ENCODE measurements at places on chromosomes 13 and 19.

GRCh38 chr19:1884291-1884718, 991 bp downstream of the ABHD17A start:
- DNase-seq = no peak

GRCh38 chr19:49973987-49974386, 13.0 kb upstream of the SIGLEC11 start:
- DNase-seq = no peak

- no peak for DNase-seq
Observed at GRCh38 chr19:2135474-2136402, 15.6 kb downstream of the AP3D1 start.

DNA sequence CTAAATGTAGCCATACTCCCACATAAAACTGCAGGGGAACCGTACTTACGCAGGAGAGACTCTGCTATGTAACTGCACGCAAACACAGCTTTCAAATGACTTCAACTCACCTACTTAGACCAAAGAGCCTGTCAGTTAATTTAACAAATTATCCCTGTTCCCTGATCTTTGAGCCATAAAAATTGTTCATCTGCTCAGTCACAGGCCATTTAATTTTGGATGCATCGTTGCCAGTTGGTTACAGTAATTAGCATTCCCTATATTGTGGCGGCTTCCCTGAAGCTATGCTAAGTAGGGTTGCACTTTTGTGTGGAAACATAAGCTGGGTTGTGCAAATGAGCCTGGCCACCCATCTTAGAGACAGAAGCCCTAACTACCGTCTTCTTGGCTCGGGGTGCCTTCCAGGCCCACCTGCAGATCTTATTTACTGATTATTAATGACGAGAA, 21.2 kb upstream of the OBI1 start:
- DNase-seq = peak; percentile 87

DNA sequence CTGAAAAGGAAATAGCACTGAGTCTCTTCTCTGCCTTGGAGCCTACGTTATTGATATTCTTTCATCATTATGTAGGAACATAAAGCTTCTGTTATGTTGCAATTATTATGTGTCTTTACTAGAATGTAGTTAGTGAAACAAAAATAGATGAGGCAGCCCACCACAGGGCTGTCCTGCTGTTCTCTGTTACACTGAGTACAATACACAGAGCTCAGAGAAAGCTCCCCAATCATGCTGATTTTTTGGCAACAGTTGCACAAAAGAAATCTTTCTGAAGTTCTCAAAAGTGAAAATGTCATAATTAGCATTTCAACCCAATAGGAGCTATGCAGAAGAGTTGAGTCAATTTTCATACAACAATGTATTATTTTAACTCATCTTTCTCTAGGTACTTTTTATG, 119.5 kb downstream of the EFNB2 start:
- no peak for DNase-seq

- DNase-seq = no peak
Observed at GRCh38 chr19:42683917-42684513, 56.3 kb downstream of the PSG3 start.

- DNase-seq = no peak
Observed at GRCh38 chr19:3491396-3492119, 8.3 kb upstream of the SMIM44 start.

DNA sequence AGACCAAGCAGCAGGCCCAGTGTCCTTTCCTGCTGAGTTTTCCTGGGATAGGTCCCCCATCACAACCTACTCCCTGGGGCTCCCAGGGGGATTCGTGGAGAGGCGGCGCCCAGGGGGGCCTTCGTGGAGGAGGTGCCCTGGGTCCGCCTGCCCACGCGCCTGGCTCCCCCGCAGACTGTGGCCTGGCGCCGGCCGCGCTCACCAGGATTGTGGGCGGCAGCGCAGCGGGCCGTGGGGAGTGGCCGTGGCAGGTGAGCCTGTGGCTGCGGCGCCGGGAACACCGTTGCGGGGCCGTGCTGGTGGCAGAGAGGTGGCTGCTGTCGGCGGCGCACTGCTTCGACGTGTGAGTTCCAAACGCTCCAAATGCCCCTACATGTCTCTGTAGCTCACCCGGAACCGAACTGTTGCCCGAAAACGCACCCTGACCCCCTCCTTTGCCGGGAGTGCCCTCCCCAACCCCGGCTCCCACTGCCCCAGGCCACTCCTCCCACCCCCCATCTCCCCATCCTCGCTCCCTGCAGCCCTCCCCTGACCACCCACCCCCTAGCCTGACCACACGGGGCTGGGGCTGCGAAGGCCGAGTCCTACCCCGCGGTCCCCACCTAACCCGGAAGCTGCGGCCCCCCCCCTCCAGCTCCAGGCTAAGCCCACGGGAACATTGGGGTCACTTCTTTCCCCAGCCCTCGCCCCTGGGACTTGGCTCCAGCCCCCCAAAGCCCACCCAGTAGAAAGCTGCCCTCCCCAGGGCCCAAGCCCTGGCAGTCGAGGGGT, 3.3 kb downstream of the TIMM13 start:
- no peak for DNase-seq

- no peak for DNase-seq
Observed at GRCh38 chr13:45133396-45134118, 13.2 kb downstream of the GTF2F2 start.

- DNase-seq = no peak
Observed at GRCh38 chr19:40184273-40184672, 7.0 kb upstream of the MAP3K10 start.

GRCh38 chr19:925087-925525, 729 bp upstream of the ARID3A start:
- no peak for DNase-seq

- no peak for DNase-seq
Observed at GRCh38 chr13:108102771-108103170, 112.6 kb downstream of the LIG4 start.

- DNase-seq = no peak
Observed at GRCh38 chr13:94020426-94020825, 459.1 kb downstream of the DCT start.

- no peak for DNase-seq
Observed at GRCh38 chr13:38849315-38849714, 141.3 kb downstream of the STOML3 start.

DNA sequence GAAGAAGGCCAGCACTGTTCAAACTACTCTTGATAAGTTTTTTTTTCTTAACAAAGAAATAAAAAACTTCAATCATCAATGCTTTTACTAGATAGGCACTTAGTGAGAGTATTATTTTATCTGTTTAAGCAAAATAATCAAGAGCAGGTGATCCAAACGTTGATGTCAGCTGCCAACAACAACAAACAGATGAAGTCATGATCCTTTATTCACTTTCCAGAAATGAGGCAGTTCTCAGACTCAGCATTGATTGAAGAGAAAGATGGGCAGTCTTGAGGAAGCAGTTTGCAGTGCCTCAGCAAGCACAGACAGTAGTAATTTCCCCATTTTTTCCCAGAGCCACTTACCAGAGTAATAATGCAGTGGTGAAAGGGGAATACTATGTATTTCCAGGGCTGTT, 38.4 kb upstream of the CSNK1A1L start:
- DNase-seq = no peak

GRCh38 chr19:7916103-7916954, 1.7 kb downstream of the TGFBR3L start:
- DNase-seq = no peak

- no peak for DNase-seq
Observed at GRCh38 chr13:102693776-102694175, 1.1 kb downstream of the METTL21C start.

GRCh38 chr13:96803456-96804100, 190.7 kb downstream of the OXGR1 start:
- no peak for DNase-seq

- DNase-seq = no peak
Observed at GRCh38 chr19:45218911-45219743, 26.1 kb downstream of the EXOC3L2 start.

DNA sequence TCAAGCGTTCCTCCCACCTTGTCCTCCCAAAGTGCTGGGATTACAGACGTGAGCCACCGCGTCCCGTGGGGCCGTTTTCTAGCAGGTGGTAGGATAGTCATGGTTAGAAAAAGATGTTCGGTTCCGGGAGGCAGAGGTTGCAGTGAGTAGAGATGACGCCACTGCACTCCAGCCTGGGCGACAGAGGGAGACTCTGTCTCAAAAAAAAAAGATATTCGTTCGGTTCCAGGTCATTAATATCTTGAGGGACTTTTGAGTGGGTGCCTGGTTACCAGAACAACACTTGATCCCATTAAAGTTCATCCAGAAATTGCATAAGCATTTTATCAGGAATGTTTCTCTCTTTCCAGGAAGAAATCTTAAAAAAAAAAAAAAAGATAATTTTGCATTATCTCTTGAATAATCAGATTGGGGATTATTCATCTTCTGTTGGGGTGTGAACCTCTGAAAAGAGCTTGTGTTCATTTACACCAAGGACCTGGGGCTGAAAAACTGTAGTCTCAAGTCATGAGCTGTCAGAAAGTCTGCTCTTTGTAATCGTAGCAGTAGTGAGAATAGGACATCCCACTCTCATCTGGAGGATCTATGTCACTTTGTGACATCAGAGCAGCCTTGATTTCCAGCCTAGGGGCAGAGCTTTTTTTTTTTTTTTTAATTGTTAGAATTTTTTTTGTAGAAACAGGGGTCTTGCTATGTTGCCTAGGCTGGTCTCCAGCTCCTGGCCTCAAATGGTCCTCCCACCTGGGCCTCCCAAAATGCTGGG, 1.0 kb upstream of the ETHE1 start:
- DNase-seq = peak; percentile 74

GRCh38 chr19:28290963-28291657, 921.8 kb downstream of the UQCRFS1 start:
- no peak for DNase-seq

GRCh38 chr13:49265822-49266221, 18.1 kb downstream of the CDADC1 start:
- no peak for DNase-seq

DNA sequence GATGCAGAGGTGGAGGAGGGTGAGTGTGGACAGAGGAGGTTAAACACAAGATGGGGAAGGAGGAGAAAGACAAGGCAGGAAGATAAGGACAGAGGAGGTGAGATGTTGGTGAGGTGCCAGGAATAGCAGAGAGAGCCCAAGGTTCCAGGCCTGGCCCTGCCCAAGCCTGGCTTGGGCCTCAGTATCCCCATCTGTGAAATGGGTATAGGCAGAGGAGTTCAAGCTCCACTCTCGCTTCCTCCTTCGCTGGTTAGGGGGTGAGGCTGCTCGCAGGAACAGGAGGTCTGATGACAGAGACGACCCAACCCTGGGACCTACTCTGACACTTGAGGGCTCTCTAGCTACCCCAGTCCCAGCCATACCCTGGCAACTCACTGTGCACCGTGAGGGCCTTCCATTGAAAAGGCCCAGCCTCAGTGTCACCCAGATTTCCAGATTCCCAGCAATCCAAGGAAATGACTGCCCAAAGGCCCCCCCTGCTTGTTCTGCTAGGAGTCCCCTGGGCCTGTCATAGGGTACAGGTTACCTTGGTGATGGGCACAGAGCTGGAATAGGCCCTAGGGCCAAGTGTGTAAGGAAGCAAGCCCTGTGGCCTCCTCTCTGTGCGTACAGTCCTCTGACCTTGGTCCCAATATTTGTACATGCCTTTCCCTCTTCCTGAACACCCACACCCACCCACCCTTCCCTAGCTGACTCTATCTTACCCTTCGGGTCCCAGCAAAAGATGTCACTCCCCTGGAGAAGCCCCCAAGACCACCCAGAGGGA, 8.6 kb upstream of the ANGPTL8 start:
- DNase-seq = no peak

DNA sequence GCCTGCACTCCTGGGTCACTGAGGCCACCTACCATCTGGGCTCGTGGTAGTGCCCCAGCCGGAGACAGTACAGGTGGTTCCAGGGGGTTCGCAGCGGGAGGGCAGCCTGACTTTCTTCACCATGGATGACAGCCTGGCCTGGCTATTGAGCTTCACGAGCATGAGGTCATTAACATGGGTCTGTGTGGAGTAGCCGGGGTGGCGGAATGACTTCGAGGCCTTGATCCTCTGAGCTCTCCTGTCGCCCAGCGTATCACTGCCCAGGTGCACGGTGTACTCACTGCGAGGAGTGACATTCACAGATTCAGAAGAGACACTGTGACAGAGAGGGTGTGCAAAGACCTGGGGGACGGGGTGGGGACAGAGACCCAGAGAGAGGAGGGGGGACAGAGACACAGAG, 3.5 kb downstream of the KLK7 start:
- DNase-seq = no peak

DNA sequence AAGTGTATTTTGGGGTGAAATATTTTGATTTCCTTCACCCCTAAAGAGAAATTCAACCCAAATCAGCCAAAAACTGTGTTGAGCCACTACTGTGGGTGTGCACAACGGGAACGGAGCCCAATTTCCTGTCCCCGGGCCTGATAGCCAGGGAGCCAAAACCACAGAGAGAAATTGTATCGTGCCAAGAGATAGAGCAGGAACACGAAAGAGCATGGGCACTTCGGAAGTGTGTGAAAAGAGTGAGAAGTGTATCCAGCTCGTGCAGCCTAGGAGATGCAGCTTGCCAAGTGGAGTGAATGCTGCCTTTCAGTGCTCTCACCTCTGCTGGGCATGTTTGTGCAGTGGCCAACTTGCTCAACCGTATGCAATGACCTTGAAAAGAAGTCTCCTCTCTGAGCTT, 19.4 kb upstream of the PLEKHF1 start:
- no peak for DNase-seq

GRCh38 chr19:49421878-49422202, 1.4 kb downstream of the PTH2 start:
- DNase-seq = no peak

- DNase-seq = no peak
Observed at GRCh38 chr19:50427997-50428425, 4.7 kb upstream of the MYBPC2 start.

- no peak for DNase-seq
Observed at GRCh38 chr19:36572593-36573019, 486 bp downstream of the ZNF529 start.

DNA sequence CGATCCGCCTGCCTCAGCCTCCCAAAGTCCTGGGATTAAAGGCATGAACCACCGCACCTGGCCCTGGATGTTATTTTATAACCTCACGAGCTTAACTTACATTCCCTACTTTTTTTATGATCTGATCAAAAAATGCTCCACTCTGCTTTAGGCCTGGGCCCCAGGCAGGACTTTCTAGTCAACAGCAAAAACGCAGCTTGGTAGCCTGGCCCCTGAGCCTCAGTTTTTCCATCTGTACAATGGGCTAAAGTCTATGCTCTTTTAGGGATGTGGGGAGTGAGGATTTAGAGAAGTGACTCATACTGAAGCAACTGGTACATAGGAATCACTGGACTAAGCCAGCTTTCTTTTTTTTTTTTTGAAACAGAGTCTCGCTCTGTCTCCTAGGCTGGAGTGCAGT, 11.9 kb upstream of the PIK3R2 start:
- no peak for DNase-seq

DNA sequence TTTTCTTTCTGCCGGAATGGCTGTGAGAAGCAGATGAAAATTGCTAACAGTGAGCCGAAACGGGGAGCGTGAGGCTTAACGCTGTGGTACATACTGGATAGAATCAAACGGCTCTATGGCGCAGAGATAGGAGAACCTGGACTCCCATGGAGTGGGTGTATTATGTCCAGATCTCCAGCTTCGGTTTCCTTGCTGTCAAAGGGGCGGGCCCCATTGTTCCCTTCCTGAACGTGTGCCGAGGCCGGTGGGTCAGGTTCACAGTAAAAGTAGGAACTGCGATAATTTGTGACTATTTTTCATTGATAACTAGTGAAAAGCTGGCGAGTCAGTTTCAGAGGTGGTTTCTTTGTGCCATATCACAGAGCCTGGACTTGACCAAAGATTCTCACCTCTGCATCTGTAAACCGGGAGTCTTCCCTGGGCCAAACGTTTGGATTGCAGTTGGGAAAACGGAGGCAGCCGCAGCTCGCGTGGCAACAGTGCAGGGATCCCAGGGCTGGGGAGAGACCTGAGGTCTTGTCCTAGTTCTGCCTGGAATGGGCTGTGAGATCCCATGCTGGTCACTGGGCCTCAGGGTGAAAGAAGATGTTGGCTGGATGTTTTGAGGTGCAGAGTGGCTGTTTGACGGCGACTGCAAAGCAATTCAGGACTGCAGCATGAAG, 752 bp downstream of the RPL18A start:
- no peak for DNase-seq

Measured in NCI-H187 (cell line).